ENCODE measurements at places on chromosomes 12 and 14.

DNA sequence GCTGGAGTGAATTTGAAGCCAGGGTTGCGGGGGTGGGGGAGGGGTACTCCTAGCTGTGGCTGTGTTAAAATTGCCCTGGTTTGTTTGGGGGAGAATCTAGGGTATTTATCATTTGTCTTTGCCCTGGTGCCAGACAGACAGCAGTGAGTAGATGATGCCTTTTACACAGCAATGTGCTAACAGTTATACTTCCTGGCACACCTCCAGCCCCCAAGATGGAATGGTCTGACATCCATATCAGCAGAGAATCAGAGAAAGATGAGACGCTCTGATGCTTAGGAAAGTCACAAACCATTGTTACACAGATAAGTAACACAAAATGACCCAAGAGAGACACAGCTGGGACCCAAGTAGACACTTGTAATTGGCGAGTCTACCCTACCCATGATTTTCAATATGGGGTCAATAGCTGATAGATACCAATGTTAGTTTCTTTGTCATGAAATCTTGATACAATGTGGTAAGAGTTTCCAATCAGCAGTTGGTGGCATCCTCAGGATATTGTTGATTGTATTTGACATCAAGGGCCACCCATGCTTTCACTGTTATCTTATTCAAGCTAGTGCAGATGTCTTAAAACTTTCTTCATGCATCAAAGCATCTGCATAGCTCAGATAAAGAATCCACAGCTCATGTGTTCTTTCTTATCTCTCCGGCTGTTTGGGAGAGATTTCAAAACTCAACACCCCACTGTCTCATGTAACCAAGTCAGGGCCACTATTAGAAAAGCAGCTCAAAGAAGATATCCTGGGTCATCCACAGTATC is 2.6 kb upstream of the PRKAB1 start:
- no peak for DNase-seq

DNA sequence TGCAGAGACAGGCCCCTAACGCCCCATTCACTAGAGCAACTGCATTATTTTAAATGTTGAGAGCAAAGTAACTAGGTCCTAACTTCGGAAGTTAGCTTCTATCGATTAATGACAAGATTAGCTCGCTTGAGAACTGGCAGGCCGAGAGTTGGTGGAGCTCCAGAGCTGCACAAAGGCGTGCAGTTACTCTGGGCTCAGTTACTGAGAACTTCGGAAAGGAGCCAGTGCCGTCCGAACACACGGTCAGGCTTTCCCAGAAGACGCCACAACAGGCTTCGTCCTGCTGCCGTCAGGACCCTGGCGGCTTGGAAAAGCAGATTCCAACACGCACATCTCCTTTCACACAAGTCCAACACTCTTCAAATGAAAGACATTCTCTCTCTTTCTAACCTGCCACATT is 45.4 kb upstream of the TESC start:
- DNase-seq, result no peak

DNA sequence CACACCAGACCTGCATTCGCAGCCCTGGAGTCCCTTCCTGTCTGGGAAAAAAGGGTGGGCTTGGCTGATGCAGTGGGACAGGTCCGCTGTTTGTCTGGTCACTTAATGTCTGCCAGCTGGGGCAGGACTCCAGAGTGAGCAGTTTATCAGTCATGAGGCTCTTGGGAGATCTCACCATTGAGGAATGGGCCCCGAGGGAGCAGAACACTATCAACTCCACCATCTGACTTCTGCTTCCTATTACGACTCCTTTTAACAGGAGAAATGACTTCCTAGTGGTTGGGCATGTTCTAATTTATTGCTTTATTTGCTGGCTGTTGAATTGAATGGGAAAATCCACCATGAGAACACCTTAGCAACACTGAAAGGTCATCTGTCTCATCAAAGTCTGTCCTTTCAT is 182.5 kb upstream of the RASSF8 start:
- peak; percentile 56 for DNase-seq

GRCh38 chr12:29455087-29455486 is 42.4 kb downstream of the OVCH1 start:
- DNase-seq, result no peak

- no peak for DNase-seq
Observed at GRCh38 chr14:57182760-57183503, 85.8 kb downstream of the EXOC5 start.

DNA sequence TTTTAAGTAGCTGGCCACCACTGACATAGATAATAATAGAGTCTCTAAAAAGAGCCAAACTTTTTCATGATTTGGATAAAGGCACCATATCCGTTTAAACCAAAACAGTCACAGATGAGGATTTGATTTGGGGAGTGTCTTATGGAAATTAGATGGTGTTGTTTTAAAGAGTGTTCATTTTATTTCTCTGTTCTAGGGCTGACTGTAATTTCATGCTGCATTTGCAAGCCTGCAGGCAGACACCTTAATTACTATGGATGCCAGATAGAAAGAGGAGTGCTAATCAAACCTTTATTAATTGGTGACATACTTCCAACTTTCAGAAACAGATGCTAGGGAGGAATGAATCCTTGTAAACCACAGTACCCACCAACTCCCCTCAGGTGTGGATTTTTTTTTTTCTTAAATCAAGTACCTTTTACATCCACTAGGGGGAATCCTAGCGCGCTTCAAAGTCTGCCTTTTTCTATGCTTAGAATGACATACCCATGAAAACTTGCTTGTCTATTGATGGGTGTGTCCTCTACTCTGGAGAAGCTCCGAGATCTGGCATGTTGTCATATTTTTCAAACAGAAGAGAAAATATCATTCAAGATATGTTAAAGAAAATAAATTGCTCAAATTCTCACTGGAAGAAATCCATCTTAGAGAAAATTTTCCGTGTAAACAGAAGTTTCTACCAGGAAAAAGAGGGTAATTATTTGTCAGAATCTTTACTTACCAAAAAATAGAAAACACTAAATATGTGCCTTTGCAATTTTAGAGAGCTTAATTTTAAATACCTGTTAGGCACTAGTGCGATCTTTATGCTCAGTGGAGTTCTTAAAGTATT is 14.2 kb upstream of the PLXNC1 start:
- peak; percentile 8 for DNase-seq

DNA sequence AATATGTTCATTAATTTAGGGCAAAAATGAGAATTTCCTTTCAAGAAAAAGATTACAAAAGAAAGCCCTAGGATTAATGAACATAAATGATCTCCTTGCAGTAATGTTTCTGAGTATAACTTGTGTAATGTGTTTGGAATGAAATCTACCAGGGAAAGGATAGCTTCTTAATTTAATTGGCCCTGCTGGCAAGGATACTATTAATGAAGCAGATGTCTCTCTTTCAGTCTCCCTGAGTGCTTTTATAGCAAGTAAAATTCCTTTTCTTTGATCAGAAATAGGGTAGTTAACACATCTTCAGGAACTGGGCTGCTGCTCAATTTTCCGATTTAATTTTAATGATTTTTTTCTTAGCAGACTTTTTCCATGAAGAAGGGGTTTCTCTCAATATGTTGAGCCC is 379.4 kb upstream of the PDE3A start:
- DNase-seq, result no peak

DNA sequence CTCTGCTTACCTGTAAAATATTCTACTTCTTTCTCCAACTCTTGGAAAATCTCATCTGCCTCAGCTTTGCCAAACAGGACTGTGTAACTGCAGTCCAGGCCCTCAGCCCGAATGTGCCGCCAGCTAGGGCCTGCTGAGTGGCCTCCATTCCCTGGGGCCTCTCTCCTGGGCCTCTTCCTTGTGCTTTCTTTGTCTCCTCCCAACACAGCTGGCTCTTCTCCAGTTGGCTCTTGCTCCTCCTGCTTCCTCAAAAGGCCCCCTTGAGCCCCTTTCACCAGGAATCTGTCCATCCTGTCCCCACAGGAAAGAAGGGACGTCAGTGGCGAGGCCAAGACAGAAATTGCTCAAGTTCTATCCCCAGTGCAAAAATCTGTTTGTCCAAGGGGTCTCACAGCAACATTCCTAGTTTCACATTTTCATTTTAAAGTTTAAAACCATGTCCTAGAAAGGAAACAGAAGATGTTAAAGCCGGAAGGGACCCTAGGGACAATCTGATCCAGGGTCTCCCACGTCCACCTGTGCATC is 713 bp downstream of the ALKBH2 start:
- no peak for DNase-seq

DNA sequence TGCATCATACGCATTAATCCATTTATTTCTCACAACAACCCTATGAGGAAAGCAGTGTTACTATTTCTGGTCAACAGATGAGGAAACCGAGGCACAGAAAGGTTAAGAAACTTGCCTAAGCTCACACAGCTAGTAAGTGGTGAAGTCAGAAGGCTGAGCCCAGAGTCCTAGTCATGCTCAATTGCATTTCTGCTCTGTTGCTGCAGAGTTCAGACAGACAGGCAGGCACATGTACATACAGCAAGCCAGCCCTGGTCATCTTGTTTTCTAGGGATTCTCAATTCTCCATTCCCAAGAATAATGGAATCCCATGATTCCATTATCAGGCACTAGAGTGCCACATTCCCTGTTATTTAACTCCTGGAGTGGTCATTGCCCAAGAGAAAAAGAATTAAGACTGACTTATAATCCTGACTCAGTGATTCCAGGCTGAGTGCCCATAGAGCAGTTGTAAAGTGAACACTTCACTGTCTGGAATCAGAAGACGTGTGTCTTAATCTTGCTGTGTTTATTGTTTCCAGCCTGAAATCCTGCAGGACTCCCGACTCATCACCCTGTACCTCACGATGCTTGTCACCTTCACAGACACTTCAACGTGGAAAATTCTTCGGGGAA is 10.7 kb downstream of the UBE3B start:
- no peak for DNase-seq

DNA sequence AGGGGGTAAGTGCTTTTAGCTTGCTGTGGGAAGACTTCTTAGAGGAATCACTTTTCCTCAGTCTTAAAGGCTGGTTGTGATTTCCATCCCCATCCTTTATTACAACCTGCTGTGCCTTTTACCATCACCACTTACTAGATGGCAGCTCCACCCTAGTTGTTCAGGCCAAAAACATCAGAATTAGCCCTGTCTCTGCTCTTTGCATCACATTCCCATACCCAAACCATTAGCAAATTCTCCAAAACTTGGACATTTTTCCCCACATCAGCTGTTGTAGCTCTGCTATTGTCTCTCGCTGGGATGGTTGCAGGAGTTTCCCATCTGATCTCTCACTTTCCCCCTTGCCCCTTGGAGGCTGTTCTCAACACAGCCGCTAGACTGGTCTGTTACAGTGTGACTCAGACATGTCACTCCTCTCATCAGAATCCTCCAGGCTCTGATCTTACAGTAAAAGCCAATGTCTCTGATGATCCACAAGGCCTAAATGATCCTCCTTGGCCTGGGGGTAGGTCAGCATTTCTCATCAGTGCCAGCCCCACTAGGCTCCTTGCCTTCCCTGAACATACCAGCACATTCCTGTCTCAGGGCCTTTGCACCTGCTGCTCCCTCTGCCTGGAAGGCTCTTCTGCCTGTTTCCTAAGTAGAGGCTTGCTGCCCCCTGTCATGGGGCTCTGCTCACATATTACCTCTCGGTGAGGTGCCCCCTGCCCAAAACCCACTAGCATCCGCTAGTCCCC is 102.5 kb downstream of the BEGAIN start:
- DNase-seq, result no peak

DNA sequence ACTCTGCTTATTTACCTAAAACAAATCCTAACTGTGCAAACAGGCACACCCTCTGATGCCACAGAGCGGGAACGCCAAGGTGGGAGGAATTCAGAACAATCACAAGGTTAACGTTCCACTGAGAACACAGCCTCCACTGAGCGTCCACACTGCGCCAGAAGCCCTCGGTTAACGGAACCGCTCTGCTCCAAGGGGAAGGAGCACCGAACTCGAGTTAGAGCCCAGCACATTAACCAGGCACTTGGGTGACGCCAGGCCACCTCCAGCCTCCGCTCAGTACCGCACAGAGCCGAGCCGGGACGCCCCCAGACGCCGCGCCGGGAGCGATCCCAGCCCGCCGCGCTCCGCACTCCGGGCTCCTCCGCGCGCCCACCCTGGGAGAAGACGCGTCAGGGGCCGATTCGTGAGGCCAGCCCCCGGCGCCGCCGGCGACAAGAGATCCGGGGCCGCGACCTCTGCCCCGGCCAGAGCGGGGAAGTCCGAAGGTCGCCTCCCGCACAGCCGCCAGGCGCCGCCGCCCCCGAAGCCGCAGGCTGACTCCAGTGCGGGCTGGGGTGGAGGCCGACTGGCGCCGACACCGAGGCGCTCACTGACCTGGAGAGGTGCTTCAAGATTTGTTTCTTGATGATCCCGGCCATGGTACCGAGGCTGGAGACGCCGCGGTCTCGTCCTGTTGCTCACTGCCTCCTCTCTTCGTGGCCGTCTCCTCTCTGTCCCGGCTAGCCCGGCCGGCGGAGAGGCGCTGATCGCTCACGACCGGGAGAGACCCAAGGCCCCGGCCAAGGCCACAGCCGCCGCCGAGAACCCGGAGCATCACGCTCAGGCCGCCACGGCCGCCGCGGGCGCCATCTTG is 450 bp downstream of the BLTP3B start:
- DNase-seq, result peak; percentile 44

GRCh38 chr12:96121271-96121711 is 72.9 kb upstream of the ELK3 start:
- peak; percentile 73 for DNase-seq

- DNase-seq, result no peak
Observed at GRCh38 chr14:68397822-68398221, 395.0 kb downstream of the ZFP36L1 start.

- no peak for DNase-seq
Observed at GRCh38 chr14:52189325-52189724, 78.2 kb upstream of the PTGDR start.

DNA sequence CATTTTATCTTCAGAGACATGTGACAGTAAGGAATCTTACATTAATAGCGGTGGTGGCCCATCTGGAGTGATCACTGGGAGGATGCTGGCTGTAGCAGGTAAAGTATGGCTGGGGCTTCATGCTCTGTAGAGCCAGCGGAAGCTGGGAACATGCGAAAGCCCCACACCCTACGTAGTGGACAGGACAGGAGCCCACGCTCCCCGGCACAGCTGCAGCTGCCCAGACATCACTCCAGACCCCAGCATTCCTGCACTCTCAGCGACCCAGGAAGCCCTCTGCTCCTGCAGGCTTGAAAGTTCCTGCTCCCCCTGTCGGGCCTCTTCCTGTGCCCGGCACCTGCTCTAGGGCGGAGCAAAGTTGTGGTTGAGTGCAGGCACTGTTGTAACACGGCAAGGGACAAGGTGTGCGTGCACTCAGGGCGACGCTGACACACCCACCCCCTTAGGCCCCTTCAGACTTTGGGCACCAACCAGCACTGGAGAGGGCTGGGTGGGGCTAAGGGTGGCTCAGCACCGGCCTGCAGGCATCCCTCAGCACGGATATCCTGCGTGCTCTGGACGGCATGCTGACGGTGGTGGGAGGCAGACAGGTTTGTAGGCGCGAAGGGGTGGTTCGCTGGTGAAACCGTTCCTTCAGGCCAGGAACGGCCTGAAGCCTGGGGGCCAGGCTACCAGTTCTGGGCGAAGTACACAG is 568.3 kb downstream of the FSCB start:
- no peak for DNase-seq

- no peak for DNase-seq
Observed at GRCh38 chr14:31389946-31390345, 30.4 kb downstream of the HEATR5A start.

Data from GDM1 (cell line).